ENCODE measurements at places on chromosomes 16 and 17.

DNA sequence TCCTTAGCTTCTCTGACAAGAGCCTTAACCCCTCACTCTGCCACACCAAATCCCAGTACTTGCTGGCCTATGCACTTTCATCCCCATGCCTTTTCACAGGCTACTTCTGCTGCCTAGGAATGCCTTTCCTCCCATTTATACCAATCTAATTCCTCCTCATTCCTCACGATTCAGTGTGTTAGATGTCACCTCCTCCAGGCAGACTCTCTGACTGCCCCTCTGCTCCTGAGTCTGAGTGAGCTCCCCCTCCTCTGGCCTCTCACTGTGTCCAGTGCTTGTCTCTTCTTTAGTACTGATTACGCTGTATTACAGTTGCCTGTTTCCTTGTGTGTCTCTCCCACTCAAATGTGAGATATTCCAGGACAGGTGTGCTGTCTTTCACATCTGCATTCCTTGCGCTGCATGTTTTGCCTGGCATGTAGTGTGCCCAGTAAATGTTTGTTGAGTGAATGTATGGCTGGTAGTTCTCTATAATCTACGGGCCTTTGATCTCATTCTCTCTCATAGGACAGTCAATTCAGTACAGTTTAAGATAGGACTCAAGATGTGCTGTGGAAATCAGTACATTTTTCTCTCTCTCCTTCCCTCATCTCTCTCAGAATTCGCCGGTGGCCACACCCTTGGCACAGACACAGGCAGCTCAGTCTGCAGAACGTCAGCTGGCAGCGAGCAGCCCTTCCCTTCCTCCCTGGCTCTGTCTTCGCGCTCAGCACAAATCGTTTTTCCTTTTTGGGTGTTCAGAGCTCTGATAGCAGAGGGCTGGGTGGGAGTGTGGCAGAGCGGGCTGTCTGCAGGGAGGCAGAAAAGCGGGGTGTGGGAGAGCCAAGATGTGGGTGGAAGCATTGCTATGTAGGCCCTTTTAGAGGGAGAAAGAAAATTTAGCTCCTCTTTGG, 18.5 kb downstream of the ARL4D start:
- DNase-seq = no peak

- DNase-seq = no peak
Measured at GRCh38 chr16:8776129-8776584, 21.3 kb downstream of the TMEM186 start.

GRCh38 chr17:34479371-34479770, 100.0 kb upstream of the TMEM132E start:
- DNase-seq = no peak

DNA sequence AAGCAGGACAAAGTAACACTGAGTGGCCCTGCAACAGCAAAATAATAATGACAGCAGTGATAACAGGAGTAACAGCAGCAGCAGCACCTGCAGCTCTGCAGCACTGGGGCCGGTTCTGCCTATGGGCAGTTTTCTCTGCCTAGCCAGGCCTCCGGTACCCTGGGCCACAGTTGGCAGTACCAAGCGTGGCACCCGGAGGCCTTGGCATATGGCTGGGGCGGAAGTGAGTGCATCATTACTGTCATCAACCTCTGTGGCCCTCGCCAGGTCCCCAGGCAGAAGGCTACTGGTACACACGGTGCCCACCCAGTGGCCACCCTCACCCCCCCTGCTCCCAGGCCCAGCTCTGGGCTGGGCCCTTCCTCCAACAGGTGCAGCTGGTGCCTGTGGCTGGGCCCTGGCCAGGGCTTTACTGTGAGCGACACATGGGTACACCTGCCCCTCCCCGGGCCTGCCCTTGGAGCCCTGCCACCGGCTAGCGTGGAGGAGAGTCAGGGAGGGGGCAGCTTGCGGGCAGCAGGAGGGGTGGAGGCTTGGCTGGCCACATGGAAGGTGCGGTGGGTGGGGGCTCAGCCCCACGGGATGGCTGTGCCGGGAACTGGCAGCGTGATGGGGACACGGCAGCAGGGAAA, 3.0 kb downstream of the KCNJ12 start:
- DNase-seq = no peak

DNA sequence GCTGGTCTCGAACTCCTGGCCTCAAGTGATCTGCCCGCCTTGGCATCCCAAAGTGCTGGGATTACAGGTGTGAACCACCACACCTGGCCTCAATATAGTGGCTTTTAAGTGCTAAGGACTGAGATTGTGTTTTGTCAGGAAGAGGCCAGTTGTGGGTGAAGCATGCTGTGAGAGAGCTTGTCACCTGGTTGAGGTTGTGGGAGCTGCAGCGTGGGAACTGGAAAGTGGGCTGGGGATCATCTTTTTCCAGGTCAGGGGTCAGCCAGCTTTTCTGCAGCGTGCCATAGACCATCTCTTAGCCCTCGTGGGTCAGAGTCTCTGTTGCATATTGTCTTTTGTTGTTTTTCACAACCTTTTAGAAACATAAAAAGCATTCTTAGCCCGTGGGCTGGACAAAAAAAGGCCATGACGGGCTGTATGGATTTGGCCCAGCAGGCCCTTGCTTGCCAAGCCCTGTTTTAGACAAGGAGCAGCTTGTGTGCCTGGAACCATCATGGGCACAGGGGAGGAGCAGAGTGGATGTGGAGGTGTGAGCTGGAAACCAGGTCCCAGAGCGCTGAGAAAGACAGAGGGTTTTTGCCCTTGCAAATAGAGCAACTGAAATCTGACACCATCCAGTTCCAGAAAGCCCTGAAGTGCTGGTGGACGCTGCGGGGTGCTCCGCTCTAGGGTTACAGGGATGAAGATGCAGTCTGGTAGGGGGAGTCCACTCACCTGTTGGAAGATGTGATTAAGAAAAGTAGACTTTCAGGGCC, 5.5 kb downstream of the BIRC5 start:
- no peak for DNase-seq

DNA sequence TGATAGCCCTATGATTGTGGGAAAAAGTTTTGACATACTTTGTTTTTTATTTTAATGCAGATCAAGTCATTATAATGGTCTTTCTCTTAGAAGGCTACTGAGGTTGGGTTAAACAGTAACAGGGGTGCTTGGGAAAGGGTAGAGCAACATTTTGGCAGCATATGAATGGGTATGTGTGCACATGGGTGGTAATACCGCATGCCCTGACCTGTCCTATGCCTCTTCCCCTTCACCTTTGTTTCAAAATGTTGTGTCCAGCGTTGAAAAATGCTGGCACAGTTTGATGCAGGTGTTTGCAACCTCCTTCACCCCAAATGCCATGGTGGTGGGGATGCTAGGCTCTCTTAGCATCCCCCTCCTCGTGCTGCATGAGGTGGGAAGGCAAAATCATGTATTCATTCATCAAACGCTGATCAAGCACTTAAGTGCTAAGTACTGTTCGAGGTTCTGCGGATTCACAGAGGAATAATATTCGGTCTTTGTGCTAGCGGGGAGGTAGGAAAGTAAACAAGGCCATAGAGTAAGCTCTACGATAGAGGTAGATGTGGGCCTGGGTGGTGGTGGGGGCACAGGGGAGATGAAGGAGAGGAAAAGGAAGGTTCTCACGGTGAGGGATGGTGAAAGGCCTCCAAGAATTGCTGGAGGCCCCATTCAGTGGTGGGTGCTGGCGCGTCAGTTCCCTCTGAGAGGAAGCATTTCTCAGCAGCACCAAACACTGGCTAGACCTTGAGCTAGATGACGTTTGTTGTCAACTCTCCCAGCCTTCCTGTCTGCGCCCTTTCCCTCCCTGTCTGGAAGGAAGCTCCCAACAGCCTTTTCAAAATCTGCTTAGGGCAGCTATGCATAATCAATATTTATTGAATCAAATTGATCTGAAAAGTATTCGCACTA, 13.3 kb upstream of the MARCHF10 start:
- no peak for DNase-seq

DNA sequence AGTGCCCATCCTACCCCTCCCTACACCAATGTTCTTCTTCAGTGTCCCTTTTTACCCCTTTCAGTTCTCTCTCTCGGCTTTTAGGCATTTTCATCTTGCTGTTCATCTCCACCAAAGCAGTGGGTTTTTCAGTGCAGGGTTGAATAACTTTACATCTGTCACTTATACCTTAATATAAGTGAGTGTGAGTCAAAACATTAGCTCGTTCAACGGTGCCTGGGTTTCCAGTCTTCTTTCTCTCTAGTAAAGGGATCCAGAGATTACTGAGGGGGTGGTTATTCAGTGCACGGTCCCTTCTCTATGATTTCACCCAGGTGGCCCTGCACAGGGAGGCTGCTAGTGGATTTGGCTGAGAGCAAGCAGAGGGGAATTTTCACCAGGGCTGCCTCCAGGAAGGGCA, 210.6 kb upstream of the CDH5 start:
- DNase-seq = no peak

DNA sequence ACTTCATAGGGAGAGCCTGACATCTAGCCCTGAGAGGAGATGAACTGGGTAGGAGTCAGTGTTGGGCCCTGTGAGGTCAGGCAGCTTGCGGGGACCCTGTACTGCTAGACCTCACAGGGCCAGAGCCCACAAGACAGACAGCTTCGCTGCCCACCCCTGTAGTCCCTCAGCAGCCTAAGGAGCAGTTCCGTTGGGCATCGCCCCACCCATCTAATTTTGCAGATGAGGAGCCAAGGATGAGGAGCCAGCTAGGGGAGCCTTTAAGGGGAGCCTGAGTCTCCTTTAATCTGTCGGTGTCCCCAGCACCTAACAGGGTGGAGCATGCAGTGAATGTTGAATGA, 755 bp upstream of the TUFM start:
- DNase-seq = no peak

DNA sequence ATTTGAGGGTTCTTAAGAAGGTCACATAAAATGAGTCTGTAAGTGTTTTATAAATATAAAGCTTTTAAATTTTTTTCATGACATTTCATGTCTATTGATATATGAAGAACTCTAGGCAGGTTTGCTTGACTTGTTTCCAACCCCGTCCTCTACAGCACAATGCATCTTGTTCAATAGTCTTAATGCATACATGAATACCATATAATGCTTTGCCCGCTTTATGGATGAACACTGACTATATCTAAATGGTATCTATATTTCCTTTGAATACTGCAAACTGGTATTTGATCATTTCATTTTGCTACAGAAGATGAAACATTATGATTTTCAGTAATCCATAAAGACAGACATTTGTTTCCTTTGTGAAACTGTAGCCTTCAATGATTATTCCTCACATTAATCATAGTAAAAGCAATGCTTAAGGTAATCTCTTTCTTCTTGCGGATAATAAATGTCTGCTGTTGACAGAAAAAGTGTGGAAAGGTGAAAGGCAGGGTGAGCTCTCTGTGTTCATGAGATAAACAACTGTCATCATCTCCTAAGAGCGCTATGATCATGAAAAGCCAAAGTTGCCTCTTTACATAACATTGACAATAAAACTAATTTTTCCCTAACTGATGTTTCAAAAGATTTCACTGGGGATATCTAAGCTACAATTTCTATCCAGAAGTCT, 645.1 kb downstream of the CDH8 start:
- DNase-seq = no peak

GRCh38 chr16:8866884-8867215, 2.0 kb downstream of the CARHSP1 start:
- DNase-seq = no peak

- DNase-seq = no peak
Measured at GRCh38 chr16:86370062-86370461, 140.3 kb upstream of the FOXF1 start.

GRCh38 chr16:28935924-28936783, 4.4 kb downstream of the CD19 start:
- DNase-seq = peak; percentile 91

GRCh38 chr17:63986821-63987220, 11.3 kb upstream of the PRR29 start:
- DNase-seq = no peak

DNA sequence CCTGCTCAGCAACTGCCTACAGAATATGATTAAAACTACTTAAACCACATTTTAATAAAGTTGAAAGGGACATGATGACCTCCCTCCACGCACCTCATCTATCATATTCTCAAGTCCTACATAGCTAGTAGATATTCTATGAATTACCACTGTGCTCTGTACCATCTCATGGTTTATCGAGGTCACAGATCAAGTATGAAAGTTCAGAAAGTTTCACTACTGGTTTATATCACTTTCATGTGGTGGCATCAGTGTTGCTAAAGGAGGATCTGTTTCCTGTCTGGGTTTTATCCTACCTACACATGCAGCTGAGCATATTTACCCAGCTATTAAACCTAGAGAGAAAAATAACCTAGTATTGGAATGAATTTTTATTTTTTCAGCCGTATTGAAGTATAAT, 214.9 kb upstream of the MON1B start:
- no peak for DNase-seq

DNA sequence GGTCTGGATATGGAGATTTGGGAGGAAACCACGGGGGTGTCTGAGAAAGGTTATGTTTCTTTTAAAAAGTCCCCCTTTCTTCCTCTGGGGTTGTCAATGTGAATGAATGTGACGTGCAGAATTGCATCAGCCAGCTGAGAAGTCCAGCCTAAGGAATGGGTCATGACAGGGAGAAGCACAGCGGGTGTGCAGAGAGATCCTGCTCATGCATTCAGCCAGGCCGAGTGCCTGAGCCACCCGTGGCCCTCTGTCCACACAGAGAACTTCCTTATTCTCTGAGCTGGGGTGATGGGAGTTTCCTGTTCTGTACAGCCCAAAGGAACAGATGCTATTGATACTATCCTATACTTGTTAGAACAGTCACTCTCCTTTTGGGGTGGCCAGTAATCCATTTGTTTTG, 117.9 kb downstream of the CPPED1 start:
- DNase-seq = no peak

- no peak for DNase-seq
Measured at GRCh38 chr16:27239026-27239425, 29.5 kb downstream of the NSMCE1 start.

DNA sequence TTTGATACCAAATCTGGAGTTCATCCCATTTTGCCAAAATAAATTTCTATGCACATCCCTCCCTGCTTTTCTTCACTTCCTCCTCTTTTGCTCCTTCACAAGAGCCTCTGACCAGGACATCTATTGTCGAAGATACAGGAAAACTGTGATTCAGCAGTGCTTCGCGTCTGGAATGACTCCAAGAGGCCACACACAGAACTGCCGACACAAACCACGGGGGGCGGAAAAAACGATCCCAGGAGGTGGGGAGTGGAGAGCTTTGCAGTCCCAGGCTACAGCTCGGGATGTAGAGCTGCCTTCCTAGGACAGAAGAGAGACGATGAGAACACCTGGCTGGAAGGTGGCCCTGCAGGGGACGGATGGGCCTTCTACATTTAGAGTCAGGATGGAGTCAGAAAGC, 102.8 kb downstream of the XYLT1 start:
- DNase-seq = no peak

DNA sequence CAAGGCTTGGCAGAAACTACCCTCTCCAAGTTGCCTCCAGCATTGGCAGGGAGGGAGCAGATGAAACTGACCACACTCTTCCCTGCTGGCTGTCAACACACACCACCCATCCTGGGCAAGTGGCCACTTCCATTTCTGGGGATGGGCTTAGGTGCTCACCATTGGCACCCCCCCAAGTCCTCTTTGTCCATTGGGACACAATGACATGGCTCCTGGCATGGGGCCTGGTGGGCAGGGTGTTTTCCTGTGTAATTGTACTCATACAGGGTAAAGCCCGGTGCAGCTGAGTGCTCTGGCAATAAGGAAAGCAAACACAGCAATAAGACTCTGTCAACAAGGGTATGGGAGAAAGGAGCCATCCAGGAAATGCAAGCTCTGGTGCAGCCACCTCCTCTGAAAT, 22.6 kb downstream of the SCNN1B start:
- no peak for DNase-seq

GRCh38 chr16:30846649-30847402, 47.1 kb downstream of the BCL7C start:
- no peak for DNase-seq

- no peak for DNase-seq
Measured at GRCh38 chr16:64092271-64092670, 1029.6 kb downstream of the CDH11 start.

GRCh38 chr16:27390151-27390550, 11.8 kb upstream of the IL21R start:
- no peak for DNase-seq
